Peyer's patch (tissue), 4 donors: ENCODE measurements at places on chromosomes 6 and 20. TPM values are rescaled to one million over a fixed set of nuclear protein-coding genes. Genes with fewer than 3 reads are reported as not detected.

- no peak for DNase-seq
These were observed 32.3 kb downstream of the FOXP4 start for GRCh38 chr6:41578217-41579087.

The SLC17A9 gene
- total RNA-seq = 19.0 TPM

DNA sequence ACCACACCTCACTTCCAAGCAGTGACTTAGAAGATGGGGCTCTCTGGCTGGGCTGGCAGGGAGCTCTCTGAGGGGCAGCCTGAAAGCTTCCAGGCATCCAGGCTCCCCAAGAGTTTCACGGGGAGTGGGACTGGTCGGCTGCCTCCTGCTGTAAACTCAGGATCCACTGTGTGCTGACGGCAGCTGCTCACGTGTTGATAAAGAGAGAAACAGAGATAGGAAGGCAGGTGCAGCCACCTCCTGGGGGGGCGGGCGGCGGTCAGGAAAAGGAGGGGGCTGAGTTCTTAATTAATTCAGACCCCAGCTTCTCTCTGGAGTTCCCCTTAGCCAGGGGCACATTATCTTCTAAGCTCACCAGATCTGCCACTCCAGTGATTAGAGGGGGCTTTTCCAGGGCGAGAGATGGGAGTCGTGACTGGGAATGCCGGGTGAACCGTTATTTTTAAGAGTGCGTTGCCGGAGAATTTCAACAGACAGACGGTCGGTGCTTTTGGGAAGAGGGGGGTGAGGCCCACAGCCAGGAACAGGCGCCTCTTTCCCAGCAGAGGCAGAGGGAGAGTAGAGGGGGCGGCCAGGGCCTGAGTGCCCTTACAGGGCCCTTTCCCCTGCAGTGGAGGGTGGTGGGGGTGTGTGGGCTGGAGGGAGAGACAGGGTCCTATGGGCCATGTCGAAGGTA is 70.9 kb downstream of the CD40 start:
- no peak for DNase-seq

The LINC00237 gene
- total RNA-seq = not detected

The FRS3 gene
- total RNA-seq = 6.3 TPM

GRCh38 chr6:166997348-166997747 is 1.8 kb upstream of the CEP43 start:
- DNase-seq = no peak

DNA sequence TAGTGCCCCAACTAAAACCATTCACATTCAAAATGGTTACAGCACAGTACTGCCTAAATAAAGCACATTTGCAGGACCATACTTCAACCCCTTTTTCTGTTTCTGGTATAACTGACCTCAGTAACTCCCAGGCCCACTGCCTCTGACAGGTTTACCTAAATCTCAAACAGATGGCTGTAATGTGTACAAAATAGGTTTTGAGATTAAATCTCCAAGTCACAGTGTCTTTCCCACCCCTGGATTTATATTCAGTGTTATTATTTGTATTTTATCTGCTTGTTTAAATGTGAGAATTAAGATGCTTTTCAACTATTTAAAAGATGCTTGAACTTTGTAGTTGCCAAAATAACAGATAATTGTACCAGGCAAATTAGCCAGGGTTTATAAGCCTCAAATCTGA is 4.7 kb upstream of the KIF6 start:
- no peak for DNase-seq

DNA sequence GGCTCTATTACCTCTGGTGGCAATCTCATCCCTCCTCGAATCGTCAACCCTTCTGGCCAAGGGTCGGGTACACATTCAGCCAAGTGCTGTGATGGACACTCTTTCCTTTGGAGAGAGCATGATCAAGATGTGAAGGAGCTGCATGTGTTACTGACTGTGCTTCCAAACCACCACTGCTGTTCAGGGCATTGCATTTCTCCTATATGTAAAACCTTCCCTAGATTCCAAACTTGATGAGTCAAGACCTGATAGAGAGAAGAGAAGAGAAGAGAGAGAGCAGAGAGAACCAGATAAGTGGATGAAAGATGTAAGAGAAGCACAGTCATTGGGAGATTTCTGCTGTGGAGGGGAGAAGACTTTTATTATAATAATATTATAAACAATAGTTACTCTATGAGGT is 162.2 kb downstream of the KCNQ5 start:
- DNase-seq = no peak

The COL19A1 gene
- total RNA-seq = 0.35 TPM

DNA sequence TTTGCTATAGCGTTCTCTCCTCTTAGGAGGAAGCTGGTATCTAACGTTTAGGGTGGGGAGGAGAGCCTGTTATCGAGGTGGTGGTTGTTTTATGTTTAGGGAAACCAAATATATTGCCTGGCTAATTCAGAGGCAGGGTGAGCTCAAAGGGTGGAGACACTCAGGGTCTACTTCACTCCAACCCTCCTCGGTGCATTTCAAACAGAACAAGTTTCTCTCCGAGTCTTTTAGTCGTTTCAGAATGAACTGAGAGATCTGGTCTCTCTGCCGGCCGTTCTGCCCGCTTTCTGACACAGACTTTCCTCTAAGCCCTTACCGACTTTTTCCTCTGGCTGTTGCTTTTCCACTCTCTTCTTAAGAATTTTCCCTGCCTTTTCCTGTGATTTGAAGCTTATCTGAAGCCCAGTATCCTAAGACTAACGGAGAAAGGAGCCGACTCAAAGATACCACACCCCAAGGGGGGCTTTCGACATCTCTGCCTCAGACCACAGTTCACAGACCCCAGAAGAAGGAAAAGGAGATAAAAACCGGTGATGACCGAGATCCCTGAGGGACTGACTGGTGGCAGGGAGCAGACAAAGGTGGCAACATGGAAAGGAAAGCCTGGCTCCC is 865 bp downstream of the STK38 start:
- DNase-seq = no peak

- no peak for DNase-seq
These were observed 46.4 kb downstream of the SASH1 start for GRCh38 chr6:148389086-148389485.

DNA sequence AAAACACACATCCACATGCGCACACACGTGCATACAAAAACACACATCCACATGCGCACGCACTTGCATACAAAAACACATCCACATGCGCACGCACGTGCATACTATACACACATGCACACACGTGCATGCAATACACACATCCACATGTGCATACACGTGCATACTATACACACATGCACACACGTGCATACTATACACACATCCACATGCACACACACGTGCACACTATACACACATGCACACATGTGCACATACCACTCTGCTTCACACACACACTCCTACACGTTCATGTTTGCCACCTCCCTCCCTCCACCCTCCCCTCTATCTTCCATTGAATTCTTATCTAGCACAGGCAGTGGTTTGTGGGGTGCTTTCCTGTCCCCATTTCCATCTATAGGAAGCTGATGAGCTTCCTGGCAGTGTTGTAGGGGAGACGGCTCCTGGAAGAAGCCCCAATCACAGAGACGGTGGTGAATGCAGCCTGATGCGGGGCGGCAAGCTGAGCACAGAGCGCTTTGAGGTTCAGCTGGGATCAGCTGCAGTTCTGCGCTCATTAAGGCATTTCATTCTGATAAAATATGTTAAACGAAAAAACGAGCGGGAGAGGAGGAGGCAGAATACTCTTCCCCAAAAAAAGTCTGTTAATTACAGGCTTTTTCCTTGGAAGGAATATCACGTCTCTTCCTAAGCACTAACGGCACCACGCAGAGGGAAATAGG is 287.7 kb downstream of the TAF4 start:
- DNase-seq = no peak
